ENCODE measurements at places on chromosomes 3 and 15. TPM values are rescaled to one million over a fixed set of nuclear protein-coding genes. Genes with fewer than 3 reads are reported as not detected.
A peak's percentile ranks its signal among the peaks of the same experiment; 100 is the strongest.

GRCh38 chr15:97301166-97301565 lies 659.3 kb upstream of the ARRDC4 start:
- H3K36me3 ChIP-seq, result no peaks in the 10 kb centered on the region
- DNase-seq, result no peak
- no peak overlapping the region for H3K27ac ChIP-seq
- H3K27me3 ChIP-seq, result no peaks in the 10 kb centered on the region

Gene ABCC5
- total RNA-seq, result 49.6 TPM

DNA sequence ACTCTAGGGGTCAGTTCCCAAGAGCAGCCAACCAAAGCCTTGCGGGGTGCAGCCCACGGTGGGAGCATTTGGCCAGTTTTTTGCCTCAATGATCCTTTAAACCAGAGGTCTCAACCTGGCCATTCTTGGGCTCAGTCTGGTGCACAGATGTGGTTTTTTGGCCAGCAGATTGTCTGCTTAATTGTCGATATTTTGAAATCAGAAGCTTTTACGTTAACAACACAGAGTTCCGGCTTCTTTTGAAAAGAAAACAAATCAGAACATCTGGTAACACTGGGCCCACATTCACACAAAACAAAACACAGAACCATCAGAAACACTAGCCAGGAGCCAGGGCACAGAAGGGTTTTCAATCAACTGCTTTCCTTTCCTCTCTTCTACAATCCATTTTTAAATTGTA lies 127.7 kb downstream of the XXYLT1 start:
- H3K27ac ChIP-seq, result no peak overlapping the region
- H3K27me3 ChIP-seq, result no peaks in the 10 kb centered on the region
- no peaks in the 10 kb centered on the region for H3K36me3 ChIP-seq
- H3K4me1 ChIP-seq, result no peaks in the 10 kb centered on the region
- DNase-seq, result no peak
- H3K4me3 ChIP-seq, result no peak overlapping the region

DNA sequence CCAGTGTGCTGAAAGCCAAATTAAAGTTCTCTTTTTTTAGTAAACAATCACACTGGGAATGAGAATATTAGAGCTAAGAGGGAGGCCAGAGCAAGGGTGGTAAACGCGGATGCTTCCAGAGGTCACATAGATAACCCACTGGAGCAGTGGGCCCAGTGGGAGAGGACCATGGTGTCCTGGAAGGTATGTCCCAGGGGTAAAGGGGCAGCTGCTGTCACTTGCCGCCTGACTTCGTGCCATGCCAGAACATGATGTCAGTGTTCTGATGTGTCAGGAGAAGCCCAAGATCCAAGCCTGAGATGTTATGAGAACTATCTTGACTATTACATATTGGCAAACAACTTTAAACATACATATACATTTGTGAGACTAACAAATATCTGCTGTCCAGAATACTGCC lies 211.9 kb upstream of the IL12A start:
- no peak for DNase-seq
- H3K4me1 ChIP-seq, result peaks cover 10% of the 10 kb centered on the region
- H3K27me3 ChIP-seq, result no peaks in the 10 kb centered on the region
- peak overlapping the region; percentile 90 for H3K27ac ChIP-seq
- no peaks in the 10 kb centered on the region for H3K36me3 ChIP-seq

Gene SI
- not detected for total RNA-seq

GRCh38 chr15:72585476-72586058 lies 68.9 kb upstream of the GOLGA6B start:
- no peaks in the 10 kb centered on the region for H3K4me1 ChIP-seq
- peaks cover 2% of the 10 kb centered on the region for H3K36me3 ChIP-seq
- no peaks in the 10 kb centered on the region for H3K27me3 ChIP-seq
- no peak overlapping the region for H3K27ac ChIP-seq
- H3K4me3 ChIP-seq, result no peak overlapping the region

DNA sequence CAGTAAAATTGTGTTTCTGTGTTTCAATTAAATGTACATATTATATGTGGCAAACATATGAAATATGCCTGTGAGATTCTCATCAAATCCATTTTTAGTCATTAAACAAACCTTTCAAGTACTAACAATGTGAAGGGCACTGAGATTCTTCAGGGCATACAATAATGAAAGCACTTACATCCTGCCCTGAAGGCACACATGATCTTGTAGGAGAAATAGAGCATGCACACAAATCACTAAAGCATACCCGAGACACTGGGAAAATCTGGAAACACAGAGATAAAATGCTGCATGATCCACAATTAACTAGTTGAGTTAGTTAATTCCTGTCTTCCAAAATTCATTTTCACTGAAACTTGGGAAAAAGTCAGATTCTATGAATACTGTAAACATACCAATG lies 810.5 kb upstream of the NECTIN3 start:
- no peaks in the 10 kb centered on the region for H3K4me1 ChIP-seq
- no peaks in the 10 kb centered on the region for H3K36me3 ChIP-seq
- H3K4me3 ChIP-seq, result no peak overlapping the region
- no peaks in the 10 kb centered on the region for H3K27me3 ChIP-seq
- H3K27ac ChIP-seq, result no peak overlapping the region

Gene LAMB2
- total RNA-seq, result 362 TPM

DNA sequence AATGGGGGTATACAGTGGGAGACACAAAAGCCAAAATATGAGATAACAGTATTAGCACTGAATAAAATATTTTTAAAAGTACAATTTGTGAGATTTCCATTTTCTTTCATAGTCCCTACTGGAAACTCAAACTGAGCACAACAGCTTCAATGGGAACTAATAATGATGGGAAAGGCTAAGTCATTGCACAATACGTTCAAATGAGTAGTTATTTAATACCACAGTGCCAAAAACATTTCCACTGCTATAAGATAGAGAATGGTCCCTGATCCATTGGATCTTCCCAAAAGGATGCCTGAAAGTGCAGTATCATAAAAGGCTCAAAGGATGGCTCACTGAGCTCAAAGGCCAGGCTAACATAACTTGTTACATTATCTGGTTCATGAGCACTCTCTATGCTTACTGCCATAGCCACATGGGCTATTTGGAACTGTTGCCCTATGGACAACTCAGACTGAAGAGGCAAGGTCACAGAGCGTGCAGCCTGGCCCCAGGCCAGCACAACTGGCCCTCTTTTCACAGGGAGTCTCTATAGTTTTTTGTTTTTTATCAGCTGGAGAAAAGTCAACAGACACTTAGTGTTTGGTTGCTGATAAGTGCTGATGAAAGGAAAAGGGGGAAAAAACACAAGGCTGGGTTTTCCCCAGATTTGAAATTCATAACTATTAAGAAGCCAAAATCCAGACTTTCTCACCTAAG lies 54.1 kb upstream of the PPIB start:
- H3K27me3 ChIP-seq, result no peaks in the 10 kb centered on the region
- H3K36me3 ChIP-seq, result no peaks in the 10 kb centered on the region
- no peaks in the 10 kb centered on the region for H3K4me1 ChIP-seq
- no peak overlapping the region for H3K27ac ChIP-seq
- no peak overlapping the region for H3K4me3 ChIP-seq
- DNase-seq, result no peak

DNA sequence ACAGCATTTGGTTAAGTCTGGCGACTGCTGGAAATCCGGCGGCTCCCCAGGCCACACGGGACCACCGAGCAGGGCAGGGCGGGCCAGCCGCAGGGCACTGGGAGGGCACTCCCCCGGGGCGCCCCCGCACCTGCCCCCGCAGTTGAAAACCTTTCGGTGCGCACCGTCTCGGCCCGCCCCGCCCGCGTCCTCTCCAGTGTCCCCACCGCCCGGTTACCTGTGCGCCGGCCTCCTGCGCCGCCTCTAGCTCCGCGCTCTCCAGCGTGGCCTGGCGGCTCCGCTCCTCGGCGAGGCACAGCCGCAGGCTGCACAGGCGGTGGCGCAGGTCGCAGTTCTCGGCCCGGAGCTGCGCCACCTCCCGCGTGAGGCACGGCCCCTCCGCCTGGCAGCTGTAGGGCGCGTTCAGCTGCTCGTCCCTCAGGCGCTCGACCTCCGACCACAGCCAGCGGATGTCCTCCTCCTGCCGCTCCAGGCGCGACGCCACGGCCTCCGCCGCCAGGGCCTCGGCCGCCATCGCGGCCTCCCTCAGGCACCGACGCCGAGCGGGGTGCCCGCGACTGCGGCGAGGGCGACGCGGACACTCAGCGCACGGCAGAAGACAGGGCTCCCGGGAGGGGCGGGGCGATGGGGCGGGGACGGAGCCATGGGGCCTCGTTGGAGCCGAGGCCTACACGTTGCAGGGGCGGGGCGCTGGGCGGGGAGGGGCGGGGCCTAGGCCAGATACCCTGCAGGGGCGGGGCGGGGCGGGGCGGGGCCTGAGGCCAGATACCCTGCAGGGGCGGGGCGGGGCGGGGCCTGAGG lies at the start of gene TARS3:
TARS3 (minus strand) TSS at position 600 of the 801 bp plus-strand sequence; CDS start at position 514, 86 bp downstream.
- H3K4me3 ChIP-seq, result peak within 1 kb of the TSS; percentile 66
- H3K27me3 ChIP-seq, result no peaks in the 10 kb centered on the region
- H3K4me1 ChIP-seq, result peaks cover 1% of the 10 kb centered on the region
- peak; percentile 98 for DNase-seq
- peak within 1 kb of the TSS; percentile 73 for H3K27ac ChIP-seq

Gene PIGBOS1
- 14.5 TPM for total RNA-seq

GRCh38 chr15:83210619-83211018 lies 3.0 kb upstream of the HDGFL3 start:
- H3K4me3 ChIP-seq, result no peak overlapping the region
- DNase-seq, result no peak
- H3K4me1 ChIP-seq, result no peaks in the 10 kb centered on the region
- no peaks in the 10 kb centered on the region for H3K27me3 ChIP-seq
- no peak overlapping the region for H3K27ac ChIP-seq

- H3K4me1 ChIP-seq, result no peaks in the 10 kb centered on the region
- no peak overlapping the region for H3K27ac ChIP-seq
- H3K36me3 ChIP-seq, result no peaks in the 10 kb centered on the region
- no peak for DNase-seq
- no peaks in the 10 kb centered on the region for H3K27me3 ChIP-seq
Measured at GRCh38 chr3:65758876-65759598, 279.7 kb downstream of the MAGI1 start.

DNA sequence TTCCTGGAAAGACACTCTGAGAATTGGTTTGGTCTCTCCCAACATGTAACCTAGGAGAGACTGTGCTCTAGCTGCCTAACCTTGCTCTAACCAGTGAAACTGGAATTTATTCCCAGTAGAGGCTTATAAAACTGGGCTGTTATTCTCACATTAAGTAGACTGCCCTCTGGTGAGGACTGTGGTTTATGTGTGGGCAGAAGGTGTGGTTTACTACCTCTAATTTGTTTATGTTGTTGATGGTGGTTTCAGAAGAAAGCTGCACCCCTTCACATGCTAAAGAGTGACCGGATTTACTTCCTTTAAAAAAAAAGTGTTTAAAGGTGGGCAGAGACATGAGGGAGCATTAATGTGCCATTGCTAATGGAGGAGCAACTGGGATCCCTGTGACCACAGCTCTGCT lies 273.2 kb downstream of the MECOM start:
- H3K27me3 ChIP-seq, result no peaks in the 10 kb centered on the region
- H3K4me3 ChIP-seq, result no peak overlapping the region
- H3K27ac ChIP-seq, result peak overlapping the region; percentile 36
- no peak for DNase-seq

DNA sequence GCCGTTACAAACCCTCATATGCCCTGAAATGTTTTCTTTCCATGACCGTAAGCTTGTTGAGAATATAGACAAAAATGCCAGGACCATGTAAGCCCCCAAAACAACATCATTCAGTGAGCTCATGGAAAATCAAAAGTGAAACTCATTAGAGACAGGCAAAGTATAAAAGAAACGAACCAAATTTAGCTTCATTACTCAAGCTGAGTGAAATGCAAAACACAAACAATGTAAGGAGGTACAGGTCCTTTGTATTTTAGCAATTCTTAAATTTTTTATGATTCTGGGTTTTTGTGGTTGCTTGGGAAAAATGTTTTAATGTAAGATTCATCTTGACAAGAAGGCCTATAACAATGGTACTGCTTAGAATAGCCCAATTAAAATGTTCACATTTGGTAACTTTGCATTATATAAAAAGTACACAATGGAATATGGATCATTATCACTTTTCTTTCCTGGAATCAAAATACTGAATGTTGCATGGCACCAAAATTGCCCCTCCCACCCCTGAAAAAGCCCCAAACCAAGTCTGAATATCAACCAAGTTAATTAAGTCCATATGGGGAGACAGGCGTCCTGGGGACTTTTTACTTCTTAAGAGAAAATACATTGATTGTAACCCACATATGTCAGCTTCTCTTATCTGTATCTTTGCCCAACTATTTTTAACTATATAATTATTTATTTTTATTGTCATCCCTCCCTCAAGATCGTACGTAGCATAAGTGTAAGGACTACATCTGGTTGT lies 247.7 kb upstream of the CDIN1 start:
- peaks cover 2% of the 10 kb centered on the region for H3K4me1 ChIP-seq
- no peak overlapping the region for H3K27ac ChIP-seq
- H3K27me3 ChIP-seq, result no peaks in the 10 kb centered on the region

DNA sequence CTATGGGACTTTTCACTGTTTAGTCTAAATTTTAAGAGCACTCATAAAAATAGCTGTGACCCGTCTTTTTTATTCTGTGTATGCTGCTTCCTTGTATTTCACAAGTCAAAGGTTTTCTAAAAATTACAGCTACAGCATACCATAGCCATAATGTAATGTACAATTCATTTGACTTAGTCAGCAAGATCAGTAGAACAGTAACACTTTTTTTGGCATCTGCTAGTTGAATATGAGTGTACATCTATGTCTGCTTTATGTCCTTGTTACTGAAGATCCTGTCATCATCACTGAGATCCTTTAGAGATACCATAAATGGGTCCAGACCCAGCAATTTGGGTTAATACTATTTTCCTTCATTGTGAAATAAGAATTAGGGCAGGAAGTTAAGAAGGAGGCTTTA lies 42.2 kb downstream of the CMSS1 start:
- DNase-seq, result no peak
- H3K4me3 ChIP-seq, result no peak overlapping the region
- H3K4me1 ChIP-seq, result peaks cover 27% of the 10 kb centered on the region
- no peak overlapping the region for H3K27ac ChIP-seq
- peaks cover 5% of the 10 kb centered on the region for H3K36me3 ChIP-seq
- H3K27me3 ChIP-seq, result no peaks in the 10 kb centered on the region

DNA sequence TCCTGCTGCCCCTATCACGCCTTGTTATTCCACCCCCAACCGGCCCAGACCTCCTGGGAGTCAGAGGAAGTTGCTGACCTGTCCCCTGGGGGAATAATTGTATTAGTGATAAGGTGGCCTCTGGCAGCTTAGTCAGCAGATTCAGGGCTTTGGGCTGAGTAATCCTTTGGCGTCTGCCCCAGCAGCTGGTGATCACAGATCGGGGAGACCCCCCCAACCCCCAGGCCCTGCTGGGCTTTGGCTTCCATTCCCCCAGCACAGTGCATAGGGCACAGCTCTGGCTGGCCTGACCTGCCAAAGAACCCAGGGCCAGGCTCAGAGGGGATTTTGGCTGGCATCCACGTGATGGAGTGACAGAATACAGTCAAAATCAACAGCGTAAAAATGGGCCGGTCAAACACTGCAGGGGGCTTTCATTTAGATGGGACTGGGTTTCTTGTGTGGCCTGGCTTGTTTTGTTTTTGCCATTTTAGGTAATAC lies 3.9 kb upstream of the NR2E3 start:
- DNase-seq, result no peak
- no peak overlapping the region for H3K27ac ChIP-seq
- no peaks in the 10 kb centered on the region for H3K36me3 ChIP-seq
- no peaks in the 10 kb centered on the region for H3K4me1 ChIP-seq
- H3K4me3 ChIP-seq, result no peak overlapping the region

- peaks cover 2% of the 10 kb centered on the region for H3K27me3 ChIP-seq
- no peaks in the 10 kb centered on the region for H3K4me1 ChIP-seq
- no peak overlapping the region for H3K27ac ChIP-seq
- DNase-seq, result no peak
Measured at GRCh38 chr15:39574427-39574826, 6.5 kb upstream of the THBS1 start.

Gene SLC51B
- total RNA-seq, result not detected

GRCh38 chr3:39716849-39717248 lies 92.6 kb upstream of the MYRIP start:
- H3K27me3 ChIP-seq, result no peaks in the 10 kb centered on the region
- no peak overlapping the region for H3K4me3 ChIP-seq
- no peak overlapping the region for H3K27ac ChIP-seq
- no peak for DNase-seq
- no peaks in the 10 kb centered on the region for H3K4me1 ChIP-seq
- H3K36me3 ChIP-seq, result no peaks in the 10 kb centered on the region

Data from aorta (tissue), 5 donors.